ENCODE measurements at places on chromosomes 5 and 9.
A peak's percentile ranks its signal among the peaks of the same experiment; 100 is the strongest.

GRCh38 chr9:20479419-20480155, 142.7 kb downstream of the MLLT3 start:
- no peak for DNase-seq

DNA sequence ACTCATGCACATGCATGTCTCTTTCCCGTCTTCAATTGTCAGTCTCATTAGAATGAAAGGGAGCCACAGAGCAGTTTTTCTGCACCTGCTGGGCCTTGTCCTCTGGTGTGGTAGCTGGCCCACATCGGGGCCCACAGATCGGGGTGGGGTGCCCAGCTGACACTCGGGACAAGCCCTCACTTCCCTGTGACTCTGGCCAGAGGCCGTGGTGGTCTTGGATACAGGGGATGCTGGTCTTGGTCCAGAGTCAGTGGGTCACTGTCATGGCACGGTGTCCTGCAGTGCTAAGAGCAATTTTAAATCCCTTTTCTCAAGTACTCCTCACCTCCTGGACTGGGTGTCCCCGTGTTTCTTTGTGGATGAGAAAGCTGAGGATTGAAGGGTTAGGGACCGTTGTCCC, 193.2 kb downstream of the CACNA1B start:
- no peak for DNase-seq

GRCh38 chr5:177382423-177383029, 1.7 kb upstream of the SLC34A1 start:
- peak; percentile 71 for DNase-seq

GRCh38 chr5:82938901-82939725, 138.1 kb downstream of the TMEM167A start:
- no peak for DNase-seq

GRCh38 chr5:73433982-73434342, 14.6 kb downstream of the FOXD1 start:
- no peak for DNase-seq

GRCh38 chr5:32443145-32443540, 1.4 kb downstream of the ZFR start:
- DNase-seq: peak; percentile 70

- no peak for DNase-seq
Measured at GRCh38 chr9:115593587-115594091, 475.7 kb upstream of the TNC start.

GRCh38 chr5:65334077-65334476, 147.6 kb downstream of the ADAMTS6 start:
- DNase-seq: no peak
